Fibroblast of pulmonary artery (primary cell): ENCODE measurements at places on chromosomes 3 and 15.
A peak's percentile ranks its signal among the peaks of the same experiment; 100 is the strongest.

DNA sequence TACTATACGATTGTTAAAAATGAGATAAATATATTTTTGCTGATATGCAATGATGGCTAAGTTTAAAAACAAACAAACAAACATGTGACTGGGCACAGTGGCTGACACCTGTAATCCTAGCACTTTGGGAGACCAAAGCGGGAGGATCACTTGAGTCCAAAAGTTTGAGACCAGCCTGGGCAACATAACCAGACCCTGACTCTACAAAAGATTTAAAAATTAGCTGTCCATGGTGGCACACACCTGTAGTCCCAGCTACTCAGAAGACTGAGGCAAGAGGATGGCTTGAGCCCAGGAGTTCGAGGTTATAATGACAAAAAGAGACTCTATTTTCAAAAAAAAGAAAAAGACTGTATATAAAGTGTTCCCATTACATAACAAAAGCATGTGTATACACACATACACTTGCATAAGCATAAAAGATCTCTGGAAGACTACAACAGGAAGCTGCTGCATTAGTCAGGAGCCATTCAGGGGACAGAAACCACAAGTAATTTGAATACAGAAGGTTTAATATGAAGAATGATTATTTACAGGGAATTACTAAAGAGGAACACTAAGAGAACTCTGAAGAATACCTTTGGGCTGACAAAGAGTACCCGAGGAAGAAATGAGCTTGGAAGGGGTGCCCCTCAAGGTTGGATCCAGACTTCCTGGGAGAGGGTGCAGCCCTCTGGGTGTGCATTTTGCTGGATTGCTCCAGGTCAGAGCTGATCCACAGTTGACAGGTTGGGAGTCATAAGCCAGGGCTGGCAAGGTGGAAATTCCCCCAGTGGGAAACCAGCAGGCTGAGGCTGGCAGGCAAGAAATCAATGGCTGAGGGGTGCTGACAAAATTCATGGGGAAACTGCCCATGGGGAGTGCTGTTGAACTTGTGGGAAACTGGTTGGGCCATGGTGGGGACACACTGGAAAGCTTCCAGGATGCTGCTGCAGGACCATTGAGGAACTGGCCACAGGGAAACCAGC, 9.3 kb upstream of the TM4SF18 start:
- peak; percentile 82 for DNase-seq

- DNase-seq, result no peak
Observed at GRCh38 chr15:63615935-63616334, 18.7 kb downstream of the FBXL22 start.

DNA sequence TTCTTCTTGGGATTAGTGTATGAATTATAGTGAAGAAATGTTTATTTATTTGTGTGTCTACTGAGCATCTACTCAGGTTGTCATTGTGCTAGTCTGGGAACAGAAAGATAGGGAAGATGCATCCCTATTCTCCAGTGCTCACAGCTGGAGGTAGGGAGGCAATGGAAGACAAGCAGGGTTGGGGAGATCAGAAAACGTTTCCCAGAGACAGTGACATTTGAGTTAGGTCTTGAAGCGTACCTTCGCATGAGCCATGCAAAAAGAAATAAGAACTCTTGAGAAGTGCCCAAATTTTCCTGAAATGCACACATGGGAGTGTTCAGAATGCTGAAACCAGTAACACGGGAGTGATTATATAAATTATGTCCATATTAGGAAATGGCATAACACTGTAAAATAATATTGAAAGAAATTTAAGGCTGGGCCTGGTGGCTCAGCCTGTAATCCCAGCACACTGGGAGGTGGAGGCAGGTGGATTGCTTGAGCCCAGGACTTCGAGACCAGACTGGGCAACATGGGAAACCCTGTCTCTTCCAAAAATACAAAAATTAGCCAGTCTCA, 5.3 kb upstream of the CEMIP start:
- no peak for DNase-seq

- DNase-seq, result peak; percentile 44
Observed at GRCh38 chr15:71559098-71559497, 251.3 kb upstream of the NR2E3 start.

DNA sequence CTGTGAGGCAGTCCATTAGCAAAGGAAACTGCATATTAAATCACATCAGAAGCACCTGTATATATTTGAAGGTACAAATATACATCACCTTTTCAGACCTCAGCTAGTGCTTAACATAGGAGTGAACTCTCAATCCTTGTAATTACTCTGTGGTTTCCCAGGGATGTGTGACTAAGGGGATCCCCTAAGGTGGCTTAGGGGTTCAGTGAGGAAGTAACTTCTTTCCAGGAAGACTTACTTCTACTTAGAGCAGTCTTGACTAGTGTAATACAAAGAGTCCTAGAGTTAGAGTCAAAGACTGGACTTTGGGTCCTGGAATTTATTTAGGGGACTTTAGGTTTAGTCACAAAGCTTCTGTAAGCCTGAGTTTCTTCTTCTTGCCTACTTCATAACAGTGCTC, 8.7 kb upstream of the SUMF1 start:
- no peak for DNase-seq

GRCh38 chr15:66875588-66876420, 173.8 kb downstream of the SMAD6 start:
- DNase-seq, result no peak

DNA sequence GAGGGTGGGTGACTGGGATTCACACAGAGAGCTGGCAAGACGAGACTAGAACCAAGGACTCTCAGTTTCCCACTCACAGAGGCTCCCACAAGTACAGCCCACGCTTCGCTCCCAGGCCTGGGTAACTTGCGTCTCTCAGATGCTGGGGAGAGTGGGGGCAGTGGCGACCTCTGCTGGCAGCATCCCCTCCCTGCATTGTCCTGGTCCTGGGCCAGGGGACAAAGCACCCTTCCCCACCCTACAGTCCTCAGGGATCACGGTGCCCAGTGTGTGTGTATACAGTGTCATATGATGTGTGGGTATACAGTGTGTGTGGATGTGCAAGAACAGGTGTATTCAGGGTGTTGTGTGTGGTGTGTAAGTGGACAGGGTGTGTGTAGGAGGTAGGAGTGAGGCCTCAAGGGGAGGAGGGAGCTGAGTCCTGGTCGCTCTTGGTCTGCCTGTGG, 12.8 kb downstream of the VILL start:
- DNase-seq, result peak; percentile 52

- no peak for DNase-seq
Observed at GRCh38 chr3:127800508-127800907, 21.8 kb downstream of the MGLL start.

- no peak for DNase-seq
Observed at GRCh38 chr3:40228792-40229350, 80.6 kb upstream of the EIF1B start.

DNA sequence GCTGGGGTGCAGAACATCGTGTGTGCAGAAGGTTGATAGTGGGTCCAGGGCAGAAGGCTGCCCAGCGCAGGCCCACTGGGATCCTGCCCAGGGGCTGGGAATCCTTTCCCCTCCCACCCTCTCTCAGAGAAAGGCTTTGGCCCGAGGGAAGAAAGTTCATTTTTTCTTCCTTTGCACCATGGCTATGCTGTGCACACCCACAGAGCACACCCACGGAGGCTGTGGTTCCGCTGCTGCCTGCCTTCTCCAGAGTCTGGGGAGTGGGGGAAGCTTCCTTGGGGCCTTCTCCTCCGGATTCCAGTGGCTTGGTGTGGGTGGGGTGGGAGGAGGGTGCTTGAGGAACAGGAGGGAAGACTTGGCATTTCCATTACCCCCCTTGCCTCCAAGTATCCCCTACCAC, 7.0 kb upstream of the PRKCD start:
- no peak for DNase-seq

GRCh38 chr3:132268956-132269355, 48.3 kb upstream of the ACP3 start:
- DNase-seq, result peak; percentile 47

DNA sequence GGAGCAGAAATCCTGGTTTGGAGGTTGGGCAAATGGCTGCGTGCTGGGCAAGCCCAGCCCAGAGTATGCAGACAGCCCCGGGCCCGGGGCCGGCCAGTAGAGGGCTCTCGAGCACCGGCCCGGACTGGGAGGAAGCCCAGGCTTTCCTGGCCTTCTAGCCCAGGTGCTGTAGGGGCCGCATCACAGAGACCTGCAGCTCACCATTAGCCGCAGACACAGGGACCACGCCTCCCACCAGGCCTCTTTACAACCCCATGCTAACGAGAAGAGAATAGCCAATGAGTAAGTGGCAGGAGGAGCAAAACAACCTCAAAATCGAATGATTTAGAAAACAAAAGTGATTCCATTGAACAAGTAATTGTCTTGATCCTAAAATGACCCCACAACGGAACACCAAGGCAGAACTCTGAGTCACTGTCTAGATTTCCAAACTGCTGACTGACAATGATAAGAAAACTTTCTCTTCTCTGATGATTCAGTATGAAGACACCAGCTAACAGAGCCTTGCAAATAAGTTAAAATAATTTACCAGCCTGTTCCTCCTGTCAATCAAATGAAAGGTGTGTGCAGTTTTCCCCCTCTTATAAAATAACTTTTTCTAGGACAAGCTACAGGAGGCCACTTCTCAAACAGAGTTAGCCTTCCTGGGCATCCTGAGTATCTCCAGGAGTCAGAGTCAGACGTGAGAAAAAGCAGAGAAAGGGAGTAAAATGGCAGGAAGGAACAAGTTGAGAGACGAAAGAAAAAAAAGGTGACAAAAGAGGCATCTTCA, 102.2 kb downstream of the DGKG start:
- peak; percentile 64 for DNase-seq

- no peak for DNase-seq
Observed at GRCh38 chr15:63800241-63800640, 33.5 kb downstream of the HERC1 start.

- DNase-seq, result no peak
Observed at GRCh38 chr3:111608383-111608782, 13.2 kb upstream of the ZBED2 start.

DNA sequence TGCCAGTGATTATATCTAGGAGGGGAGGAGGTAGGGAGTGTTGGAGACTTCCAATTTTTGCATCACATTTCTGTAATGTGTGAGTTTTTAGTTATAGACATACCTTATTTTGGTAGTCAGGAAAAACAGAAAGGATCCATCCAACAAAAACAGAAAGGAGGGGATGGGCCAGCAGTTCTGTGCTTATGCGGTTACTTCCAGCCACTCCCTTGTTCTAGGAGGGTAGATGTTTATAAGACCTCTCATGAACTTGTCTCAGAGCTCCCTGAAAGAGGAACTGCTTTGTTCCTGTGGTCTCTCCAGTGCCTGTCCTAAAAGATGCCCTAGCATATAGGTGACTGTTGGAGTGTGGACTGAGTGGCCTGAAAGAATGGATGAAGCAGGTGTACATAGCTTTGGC, 323.3 kb downstream of the CACNA2D3 start:
- DNase-seq, result no peak

- no peak for DNase-seq
Observed at GRCh38 chr15:57572468-57572867, 19.2 kb upstream of the MYZAP start.

GRCh38 chr3:77513542-77513941, 473.6 kb downstream of the ROBO2 start:
- no peak for DNase-seq

DNA sequence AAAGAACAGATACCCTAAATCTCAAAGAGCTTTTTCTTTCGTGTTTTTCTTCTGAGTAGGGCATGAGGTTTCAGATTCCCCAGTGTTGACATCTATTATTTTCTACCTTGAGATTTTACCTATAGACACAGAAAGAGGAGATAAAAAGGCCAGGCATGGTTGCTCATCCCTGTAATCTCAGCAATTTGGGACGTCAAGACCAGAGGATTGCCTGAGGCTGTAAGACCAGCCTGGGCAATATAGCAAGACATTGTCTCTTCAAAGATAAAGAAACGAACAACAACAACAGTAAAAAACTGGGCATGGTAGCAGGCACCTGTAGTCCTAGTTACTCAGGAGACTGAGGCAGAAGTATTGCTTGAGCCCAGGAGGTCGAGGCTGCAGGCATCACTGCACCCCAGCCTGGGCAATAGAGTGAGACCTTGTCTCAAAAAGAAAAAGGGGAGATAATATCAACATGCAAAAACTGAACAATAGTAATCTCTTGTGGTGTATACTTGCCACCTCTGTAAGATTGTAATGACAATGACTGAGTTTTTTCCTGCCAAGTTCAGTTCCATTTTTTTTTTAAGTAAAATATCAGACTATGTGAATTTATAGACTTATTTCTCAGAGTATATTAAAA, 71.3 kb downstream of the MBNL1 start:
- no peak for DNase-seq

- DNase-seq, result peak; percentile 72
Observed at GRCh38 chr3:28745436-28745835, 396.8 kb upstream of the AZI2 start.

DNA sequence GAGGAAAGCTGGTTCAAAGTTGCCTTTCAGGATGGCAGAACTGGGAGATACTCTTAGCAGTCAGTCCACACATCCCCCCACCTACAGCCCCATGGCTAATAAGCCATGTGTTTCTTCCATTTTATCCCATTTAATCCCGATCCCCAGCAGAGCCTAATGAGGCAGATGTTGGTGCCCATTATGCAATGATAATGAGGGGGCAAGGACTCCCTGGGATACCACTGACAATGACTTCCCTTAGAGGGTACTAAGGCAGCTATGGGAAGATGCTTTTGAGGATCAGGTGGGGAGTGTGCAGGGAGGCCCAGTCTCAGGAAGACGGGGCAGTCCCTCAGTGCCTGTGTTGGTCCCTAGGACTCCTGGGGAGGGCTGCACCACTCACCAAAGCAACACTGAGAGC, 43.8 kb upstream of the TBC1D21 start:
- no peak for DNase-seq

GRCh38 chr15:30985081-30985531, 6.3 kb downstream of the MTMR10 start:
- peak; percentile 56 for DNase-seq

GRCh38 chr3:197540961-197541377, 14.8 kb downstream of the BDH1 start:
- no peak for DNase-seq

GRCh38 chr3:33377931-33378330, 62.3 kb downstream of the UBP1 start:
- no peak for DNase-seq

DNA sequence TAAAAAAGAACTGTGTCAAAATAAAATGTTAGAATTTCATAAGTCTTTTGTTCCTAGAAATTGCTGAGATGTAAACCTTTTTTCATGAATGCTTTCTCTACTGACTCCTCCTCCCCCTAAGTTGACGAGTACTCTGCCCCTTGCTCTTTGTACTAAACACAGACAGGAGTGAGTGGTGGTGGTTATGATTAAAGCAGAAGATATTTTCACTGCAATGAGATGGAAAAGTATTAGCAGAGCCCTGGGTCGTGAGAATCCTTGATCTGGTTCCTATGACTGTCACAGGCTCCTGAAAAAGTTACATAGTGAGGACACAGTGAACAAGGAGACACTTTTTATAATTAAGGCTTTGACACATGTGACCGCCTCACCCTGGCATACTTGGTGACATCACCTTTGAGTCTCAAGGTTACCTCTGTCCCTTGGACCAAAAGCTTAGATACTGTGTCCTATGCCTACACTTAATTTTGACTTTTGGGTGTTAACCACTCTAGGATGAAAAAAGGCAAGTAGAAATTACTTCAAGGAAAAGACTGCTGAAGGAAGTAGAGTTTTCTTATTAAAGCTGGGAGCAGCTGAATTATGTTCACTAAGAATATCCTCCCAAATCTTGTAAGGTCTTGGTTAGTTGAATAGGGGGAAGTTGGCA, 130.4 kb upstream of the LYSMD4 start:
- no peak for DNase-seq
